DMS153 (cell line): ENCODE measurements at places on chromosomes 7 and 10.
A peak's percentile ranks its signal among the peaks of the same experiment; 100 is the strongest.

GRCh38 chr7:67856046-67856445 lies 859.4 kb downstream of the TYW1 start:
- no peak for DNase-seq

DNA sequence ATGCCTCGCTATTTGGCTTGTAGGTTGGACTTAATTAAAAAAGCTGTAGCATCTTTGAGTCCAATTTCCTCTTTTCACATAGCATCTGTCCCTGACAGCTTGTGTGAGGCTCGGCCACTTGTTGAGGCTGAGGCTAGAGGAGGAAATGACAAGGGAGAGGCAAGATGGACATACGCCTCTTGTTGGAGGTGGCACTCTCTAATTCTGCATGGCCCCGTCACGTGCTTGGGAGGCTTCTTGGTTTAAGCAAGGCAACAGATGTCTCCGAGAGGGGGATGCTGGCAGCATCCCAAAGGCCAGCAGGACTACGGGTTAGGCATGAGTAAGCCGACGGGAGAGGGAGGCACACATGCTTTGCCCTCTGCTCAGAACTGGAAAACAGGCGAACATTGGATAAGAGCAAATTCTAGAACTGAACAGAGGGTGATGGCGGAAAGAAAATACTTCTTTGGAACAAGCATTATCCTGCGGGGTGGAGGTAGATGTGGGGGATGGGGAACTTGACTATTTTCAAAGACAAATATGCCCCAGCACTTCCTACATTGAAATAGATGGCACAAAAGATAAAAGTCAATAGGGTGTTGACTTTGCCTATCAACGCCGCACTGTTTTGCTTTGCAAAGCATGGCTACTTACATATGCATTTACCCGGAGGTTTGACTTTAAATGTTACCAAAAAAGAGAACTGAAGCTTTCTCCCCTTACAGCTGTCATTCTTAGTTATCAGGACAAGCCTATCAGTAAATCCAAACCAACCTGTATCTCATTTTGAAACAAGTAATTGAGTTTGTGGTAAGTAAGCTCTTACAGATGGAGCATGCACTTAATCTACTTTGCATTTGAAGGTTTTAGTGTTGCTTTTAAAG lies 94.8 kb downstream of the CHN2 start:
- DNase-seq = peak; percentile 91

DNA sequence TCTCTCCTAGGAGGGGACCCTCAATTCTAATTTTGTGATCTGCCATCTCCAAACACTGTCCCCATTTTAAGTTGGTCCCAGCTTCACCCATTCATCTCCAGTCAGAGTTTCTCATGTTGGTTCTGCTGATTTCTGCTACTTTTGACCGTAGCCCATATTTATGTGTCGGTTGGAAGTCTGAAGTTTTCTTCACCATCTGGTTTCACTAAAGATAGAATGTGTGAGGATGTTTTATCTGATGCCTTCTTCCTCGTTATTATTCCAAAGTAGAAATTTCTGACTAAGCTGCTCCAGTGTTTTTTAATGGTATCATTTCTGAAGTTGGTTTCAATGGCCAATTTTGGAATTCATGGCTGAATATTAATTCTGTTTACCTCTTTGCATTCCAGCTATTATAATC lies 21.3 kb upstream of the IFIT2 start:
- no peak for DNase-seq

- no peak for DNase-seq
These were observed 3.6 kb upstream of the ALOX5 start for GRCh38 chr10:45370202-45370955.

DNA sequence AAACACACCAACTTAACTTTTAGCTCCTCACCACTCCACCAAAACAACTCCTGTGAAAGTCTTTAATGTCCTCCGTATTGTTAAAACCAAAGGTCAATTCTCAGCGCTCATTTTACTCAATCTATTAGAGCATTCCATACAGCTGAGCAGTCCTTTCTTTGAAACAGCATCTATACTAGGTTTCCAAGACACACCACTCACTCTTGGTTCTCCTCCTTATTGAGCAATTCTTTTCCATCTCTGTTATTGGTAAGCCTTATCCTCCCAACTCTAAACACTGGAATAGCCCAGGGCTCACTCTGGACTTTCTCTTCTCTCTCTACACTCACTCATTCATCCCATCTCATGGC lies 34.9 kb downstream of the COA1 start:
- DNase-seq = no peak

DNA sequence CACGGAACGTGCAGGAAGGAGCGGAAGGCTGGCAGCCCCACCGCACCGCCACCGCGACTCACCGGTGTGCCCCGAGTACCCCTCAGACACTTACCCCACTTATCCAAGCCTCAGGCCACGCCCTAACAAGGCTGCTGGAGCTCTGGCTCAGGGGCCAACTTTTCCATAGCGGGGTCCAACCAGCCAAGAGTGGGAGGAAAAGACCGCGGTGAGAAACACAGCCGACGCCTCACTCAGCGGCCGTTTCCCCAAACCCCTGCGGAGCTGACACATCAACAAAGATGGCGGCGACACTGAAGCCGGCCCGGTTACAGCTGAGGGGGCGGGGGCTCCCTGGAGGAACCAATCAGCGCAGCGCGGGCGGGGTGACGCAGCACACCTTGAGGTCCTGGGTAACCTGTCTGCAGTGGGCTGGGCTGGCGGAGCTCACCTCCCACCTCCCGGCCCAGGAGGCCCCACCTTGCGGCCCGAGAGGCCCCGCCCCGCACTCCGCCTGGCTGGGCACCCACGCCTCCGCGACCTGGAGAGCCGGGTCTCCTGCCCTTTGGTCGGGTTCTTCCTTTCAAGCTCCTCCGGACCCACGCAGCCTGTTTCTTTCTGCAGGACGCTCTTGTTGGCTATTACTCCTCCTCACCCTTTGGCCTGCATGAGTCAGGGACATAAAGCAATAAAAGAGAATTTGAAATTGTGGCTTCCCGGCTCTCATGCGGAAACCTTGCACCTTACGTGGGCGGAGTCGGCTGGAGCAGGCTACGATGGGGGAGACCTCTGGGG lies at the start of gene CCDC186:
CCDC186 (minus strand) TSS at position 283 of the 774 bp plus-strand sequence. CDS start 10,935 bp downstream, outside the sequence.
- DNase-seq = peak; percentile 96

- no peak for DNase-seq
These were observed 1.7 kb downstream of the CCSER2 start for GRCh38 chr10:84329986-84330651.

- DNase-seq = no peak
These were observed 152.5 kb downstream of the CREB5 start for GRCh38 chr7:28564755-28565374.

- no peak for DNase-seq
These were observed 16.7 kb upstream of the ZNF862 start for GRCh38 chr7:149821191-149822148.

- no peak for DNase-seq
These were observed 78.3 kb upstream of the ATP6V0A4 start for GRCh38 chr7:138876326-138876725.

DNA sequence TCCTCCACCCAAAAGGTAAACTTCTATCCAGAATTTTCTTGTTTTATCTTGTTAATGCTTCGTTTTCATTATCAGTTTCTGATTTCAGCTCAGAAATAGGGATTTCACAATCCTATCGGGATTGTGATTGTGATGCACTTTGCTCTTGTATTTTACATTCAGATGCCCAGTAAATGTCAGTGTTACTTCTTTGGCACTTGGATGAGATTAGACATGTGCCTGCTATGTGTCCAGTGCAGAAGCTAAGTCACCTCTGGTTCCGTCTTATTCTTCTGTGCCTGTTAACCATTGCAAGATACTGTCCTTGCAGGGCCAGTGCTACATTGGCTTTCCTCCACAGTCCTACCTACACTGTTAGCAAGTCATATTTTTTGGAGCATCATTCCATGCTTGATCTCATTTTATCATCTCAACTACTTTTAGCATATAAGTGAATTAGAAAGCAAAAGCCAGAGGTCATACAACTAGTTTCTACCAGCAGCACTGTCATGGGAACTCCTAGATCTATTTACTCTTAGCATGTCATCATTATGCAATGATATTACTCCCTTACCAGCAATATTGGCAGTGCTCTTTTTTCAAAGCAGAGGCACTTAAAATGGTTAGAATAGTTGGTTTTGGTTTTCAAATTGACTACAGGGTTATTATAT lies 26.7 kb downstream of the ZNF277 start:
- DNase-seq = no peak

- peak; percentile 32 for DNase-seq
These were observed 302.1 kb downstream of the ADK start for GRCh38 chr10:74453169-74453568.

DNA sequence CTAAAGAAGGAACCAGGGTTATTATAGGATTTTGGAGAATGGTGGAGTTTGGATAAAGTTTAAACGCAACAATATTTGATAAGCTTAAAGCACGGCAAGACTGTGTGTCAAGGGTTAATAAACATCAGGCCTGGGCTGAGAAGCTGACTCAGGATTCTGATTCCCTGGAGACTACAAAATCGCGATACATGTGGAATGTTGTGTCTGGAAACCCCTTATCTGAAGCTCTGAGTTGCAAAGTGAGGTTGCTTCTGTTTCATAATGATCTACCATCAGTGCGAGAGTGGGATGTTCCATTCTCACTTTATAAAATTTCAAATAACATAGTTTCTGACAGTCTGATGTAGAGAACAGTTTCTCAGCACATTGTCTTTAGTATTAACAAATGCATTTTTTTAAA lies 7.8 kb downstream of the C1GALT1 start:
- no peak for DNase-seq

DNA sequence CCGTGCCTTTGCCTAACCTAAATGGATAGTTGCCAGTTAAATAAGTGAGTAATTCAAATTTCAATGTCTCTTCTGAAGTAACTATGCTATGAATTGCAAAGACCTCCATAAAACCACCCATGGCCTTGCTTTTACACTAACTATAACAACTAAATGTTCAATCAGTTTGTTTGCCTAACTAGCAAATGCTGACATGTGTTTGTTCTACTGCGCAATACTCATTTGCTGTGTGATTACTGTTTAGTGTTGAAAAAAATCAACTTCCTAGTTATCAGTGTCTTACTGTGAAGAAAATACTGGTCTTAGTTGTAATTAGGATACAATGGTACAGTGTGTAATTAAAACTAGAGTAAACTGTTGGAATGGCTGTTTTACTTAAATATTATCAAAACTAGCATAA lies 47.3 kb upstream of the GATAD1 start:
- DNase-seq = no peak

DNA sequence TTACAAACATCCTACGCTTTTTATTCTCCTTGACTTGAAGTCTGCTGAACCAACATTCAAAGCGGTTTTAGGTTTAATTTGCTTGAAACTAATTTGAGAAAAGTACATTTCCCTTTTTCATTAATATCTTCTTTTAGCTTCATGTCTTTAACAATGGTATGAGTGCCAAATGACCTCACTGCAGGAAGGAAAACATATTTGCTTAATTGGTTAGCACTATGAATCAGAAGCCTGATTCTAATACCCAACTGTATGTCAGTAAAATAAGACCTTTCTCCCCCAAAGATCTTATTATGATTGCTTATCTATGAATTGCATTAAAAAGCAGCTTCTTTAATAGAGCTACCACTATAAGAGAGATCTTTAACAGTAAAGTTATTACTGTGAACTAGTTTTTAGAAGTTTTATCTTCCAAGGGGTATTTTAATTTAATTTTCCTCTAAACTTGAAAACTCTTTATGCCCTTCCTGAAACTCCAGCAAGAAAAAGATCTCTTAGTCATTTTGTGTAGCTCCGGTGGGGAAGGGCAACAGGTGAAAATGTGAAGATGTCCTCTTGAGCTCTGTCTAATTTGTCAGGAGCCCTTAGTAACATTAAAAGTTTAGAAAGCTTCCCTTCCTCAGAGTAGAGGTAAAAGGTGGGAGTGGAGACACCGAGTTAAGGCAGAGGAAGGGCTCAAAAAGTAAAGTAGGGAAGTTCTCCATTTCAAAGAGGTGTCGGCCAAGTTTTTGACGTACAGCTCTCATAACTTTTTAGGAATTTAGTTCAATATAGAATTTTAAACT lies 6.1 kb downstream of the COL1A2 start:
- DNase-seq = no peak

DNA sequence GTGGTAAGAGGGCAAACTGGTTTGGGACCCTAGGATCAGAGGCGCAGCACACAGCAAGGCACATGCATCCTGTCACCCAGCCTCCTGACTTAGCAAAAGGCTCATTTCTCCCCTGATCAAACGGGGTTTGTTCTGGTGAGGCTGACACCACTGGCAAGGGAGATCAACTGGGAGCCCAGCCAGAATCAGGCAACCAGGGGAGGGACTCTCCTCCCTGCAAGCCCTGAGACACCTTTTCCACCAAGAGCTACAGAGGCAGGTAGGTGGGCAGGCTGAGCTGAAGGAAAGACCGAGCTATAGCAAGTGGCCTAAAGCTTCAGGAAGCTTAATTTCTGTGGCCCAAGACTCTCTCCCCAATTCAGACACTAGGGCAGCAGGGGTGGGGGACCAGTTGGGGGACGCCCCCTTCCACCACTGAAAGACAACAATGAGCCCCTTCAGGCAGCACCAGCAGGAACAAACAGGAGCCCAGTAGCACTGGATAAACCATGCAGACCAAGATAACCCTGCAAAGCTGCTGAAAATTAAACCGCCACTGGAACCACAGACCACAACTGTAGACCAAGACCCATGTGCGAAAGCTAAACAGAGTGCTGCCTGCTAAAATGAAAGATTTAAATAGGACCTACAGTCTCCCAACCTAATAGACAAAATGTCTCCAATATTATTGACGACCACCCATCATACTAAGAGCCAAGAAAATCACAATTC lies 27.1 kb upstream of the SAR1A start:
- DNase-seq = no peak
